ENCODE measurements at places on chromosomes 12 and 14. TPM values are rescaled to one million over a fixed set of nuclear protein-coding genes. Genes with fewer than 3 reads are reported as not detected.

DNA sequence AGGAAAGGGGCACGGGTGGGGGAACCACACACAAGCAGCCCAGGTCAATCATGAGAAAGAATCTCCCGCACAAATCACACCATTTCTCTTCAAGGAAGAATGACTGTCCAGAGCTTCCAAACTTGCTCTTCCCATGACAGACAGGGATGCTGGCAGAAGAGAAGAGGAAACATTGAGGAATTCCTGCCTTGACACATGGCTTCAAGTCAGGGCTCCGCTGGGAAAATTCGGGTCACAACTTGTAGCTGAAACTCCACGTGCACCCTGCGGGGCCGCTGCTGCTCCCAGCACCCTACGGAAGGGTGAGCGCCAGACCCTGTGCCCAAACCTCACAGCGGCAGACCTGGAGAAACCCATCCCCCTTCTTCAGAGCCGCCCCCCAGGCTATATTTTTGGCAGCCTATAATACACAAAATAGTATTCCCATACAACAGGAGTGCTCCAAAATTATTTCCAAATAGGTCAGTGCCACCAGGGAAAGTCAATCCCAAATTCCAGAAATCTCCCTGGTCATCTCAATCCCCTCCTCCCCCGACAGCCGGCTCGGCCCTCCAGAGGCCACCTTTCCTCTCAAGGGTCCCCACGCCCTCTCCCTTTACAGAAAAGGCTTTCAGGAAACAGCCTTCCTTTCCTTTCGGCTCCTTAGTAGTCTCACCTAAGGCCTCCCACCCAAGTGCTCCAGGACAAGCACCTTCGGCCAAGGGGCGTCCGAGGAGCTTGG is 1.3 kb downstream of the TMEM132D start:
- no peak for DNase-seq
- H3K27me3 ChIP-seq = no peaks in the 10 kb centered on the region
- no peaks in the 10 kb centered on the region for H3K36me3 ChIP-seq
- no peaks in the 10 kb centered on the region for H3K4me1 ChIP-seq

GRCh38 chr12:11856971-11857370 is 207.5 kb downstream of the ETV6 start:
- no peaks in the 10 kb centered on the region for H3K27me3 ChIP-seq
- DNase-seq = peak; percentile 40
- H3K27ac ChIP-seq = peak overlapping the region; percentile 63
- H3K4me3 ChIP-seq = no peak overlapping the region

GRCh38 chr12:57764662-57765002 is 2.2 kb downstream of the CYP27B1 start:
- H3K36me3 ChIP-seq = no peaks in the 10 kb centered on the region
- H3K27ac ChIP-seq = no peak overlapping the region
- peaks cover 8% of the 10 kb centered on the region for H3K4me1 ChIP-seq
- DNase-seq = no peak
- no peak overlapping the region for H3K4me3 ChIP-seq

DNA sequence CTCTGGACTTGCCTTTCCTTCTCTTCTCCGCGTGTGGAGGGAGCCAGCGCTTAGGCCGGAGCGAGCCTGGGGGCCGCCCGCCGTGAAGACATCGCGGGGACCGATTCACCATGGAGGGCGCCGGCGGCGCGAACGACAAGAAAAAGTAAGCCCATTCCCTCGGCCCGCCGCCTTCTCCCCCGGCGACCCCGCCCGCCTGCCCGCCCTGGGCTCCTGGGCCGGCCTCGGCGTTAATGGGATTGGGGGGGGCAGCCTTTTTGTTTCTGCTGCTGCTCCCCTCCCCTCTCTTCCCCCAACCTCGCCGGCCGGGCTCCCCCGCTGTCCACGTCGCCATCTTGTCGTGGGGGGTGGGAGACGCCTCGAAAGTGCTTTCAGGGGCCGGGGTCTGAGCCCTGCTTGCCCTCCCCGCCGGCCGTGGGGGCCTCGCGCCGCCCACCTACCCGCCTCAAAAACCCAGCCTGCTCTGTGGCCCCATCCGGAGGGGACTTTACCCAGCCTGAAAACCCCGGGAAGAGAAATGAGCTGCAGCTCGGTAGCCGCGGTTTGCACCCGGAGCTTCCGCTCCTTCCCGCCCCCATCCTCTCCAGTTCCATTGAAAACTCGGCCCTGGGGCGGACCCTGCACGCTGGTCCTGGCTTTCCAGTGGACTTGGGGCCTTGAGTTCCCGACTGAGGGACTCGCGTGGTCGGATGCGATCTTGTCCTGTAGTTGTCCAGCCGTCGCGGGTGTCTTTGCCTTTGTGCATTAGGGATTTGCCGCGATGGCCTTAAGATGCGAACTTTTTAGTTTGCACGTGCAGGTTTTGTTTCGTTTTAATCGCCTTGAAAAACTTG is 598 bp downstream of the HIF1A start:
- H3K4me1 ChIP-seq = no peaks in the 10 kb centered on the region
- peak; percentile 27 for DNase-seq
- no peaks in the 10 kb centered on the region for H3K36me3 ChIP-seq
- H3K4me3 ChIP-seq = peak overlapping the region; percentile 98

The C12orf50 gene
- not detected for total RNA-seq

The BLTP3B gene
- total RNA-seq = 29.2 TPM

GRCh38 chr14:63192085-63192484 is 12.2 kb upstream of the RHOJ start:
- peak overlapping the region; percentile 9 for H3K27ac ChIP-seq
- no peak for DNase-seq
- no peaks in the 10 kb centered on the region for H3K27me3 ChIP-seq
- no peak overlapping the region for H3K4me3 ChIP-seq

- H3K27me3 ChIP-seq = no peaks in the 10 kb centered on the region
- H3K4me3 ChIP-seq = no peak overlapping the region
- no peak for DNase-seq
- no peaks in the 10 kb centered on the region for H3K36me3 ChIP-seq
These were observed 98.2 kb downstream of the SNAPC1 start for GRCh38 chr14:61860294-61860918.

The HVCN1 gene
- 16.6 TPM for total RNA-seq

- H3K27ac ChIP-seq = no peak overlapping the region
- H3K27me3 ChIP-seq = no peaks in the 10 kb centered on the region
- no peak for DNase-seq
- no peak overlapping the region for H3K4me3 ChIP-seq
- H3K36me3 ChIP-seq = no peaks in the 10 kb centered on the region
These were observed 146.2 kb upstream of the RFLNA start for GRCh38 chr12:124148481-124149273.

GRCh38 chr12:107318556-107318805 is 225.1 kb upstream of the CRY1 start:
- peaks cover 11% of the 10 kb centered on the region for H3K27me3 ChIP-seq
- no peak for DNase-seq
- H3K4me1 ChIP-seq = no peaks in the 10 kb centered on the region
- peak overlapping the region; percentile 62 for H3K4me3 ChIP-seq
- H3K36me3 ChIP-seq = no peaks in the 10 kb centered on the region

- no peak for DNase-seq
- no peaks in the 10 kb centered on the region for H3K27me3 ChIP-seq
- H3K4me1 ChIP-seq = no peaks in the 10 kb centered on the region
- no peak overlapping the region for H3K4me3 ChIP-seq
These were observed 74.6 kb downstream of the TTC7B start for GRCh38 chr14:90741682-90741946.

The GLI1 gene
- total RNA-seq = 0.66 TPM

DNA sequence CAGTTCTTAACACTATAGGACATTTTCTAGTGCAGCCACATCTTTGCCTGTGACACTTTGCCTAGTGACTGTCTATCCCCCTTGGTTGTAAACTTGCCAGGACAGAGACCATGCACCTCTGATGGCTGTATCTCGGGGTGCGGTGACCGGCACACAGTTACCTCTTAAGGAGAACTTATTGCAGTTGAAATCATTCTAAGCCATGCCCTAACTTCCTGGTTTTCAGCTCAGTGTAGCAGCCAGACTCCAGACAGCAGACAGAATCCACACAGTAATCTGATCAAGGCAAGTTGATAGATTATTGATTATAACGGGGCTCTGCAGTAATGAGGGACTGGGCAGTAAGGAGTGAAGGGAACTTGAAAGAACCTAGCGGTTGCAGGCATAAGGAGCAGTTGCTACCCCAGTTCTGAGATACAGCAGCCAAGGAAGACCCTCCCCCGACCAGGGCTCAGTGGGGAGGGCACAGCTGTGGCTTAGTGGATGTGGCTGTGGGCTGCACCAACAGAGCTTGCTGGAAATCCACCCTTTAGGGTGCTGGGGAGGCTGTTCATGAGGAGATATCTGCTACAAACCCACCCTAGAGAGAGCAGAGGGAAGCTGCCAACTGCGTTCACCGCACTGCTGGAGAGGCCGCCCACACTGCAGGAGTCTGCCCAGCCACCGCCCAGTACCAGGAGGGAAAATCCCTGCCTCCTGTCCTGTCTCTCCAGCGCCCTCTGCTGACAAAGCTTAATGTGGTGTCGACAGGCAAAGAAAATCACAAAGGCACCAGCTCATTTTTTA is 58.2 kb upstream of the BEGAIN start:
- peak; percentile 82 for DNase-seq
- no peaks in the 10 kb centered on the region for H3K36me3 ChIP-seq
- no peaks in the 10 kb centered on the region for H3K4me1 ChIP-seq
- no peaks in the 10 kb centered on the region for H3K27me3 ChIP-seq
- H3K27ac ChIP-seq = no peak overlapping the region

The P2RX7 gene
- 3.8 TPM for total RNA-seq

The EFS gene
- total RNA-seq = 18.0 TPM

The EFCAB11 gene
- total RNA-seq = 6.9 TPM

GRCh38 chr14:52314595-52315354 is 663 bp downstream of the PTGER2 start:
- peaks cover 6% of the 10 kb centered on the region for H3K27me3 ChIP-seq
- peak overlapping the region; percentile 65 for H3K4me3 ChIP-seq
- no peaks in the 10 kb centered on the region for H3K36me3 ChIP-seq
- H3K4me1 ChIP-seq = no peaks in the 10 kb centered on the region

The KRT74 gene
- not detected for total RNA-seq

DNA sequence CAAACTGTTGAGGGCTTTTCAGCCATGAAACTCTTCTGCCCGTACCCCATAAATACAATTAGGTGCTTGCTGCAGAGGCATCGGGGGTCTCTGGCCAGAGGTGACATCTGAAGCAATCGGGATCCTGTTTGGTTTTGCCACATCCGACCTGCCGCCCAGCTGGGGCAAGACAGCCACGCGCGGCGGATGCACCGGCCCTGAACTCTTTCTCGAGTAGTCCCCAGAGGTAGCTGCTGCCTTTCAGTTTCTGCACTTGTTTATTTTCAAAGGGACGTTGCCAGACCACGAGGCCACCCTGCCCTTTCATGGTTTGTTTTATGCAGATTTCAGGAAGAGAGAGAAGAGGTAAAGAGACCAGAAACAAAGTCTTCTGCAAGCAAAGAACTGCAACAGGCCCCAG is 10.6 kb upstream of the MLXIP start:
- no peaks in the 10 kb centered on the region for H3K36me3 ChIP-seq
- no peak for DNase-seq
- no peak overlapping the region for H3K4me3 ChIP-seq
- H3K4me1 ChIP-seq = peaks cover 21% of the 10 kb centered on the region
- no peaks in the 10 kb centered on the region for H3K27me3 ChIP-seq
- peak overlapping the region; percentile 59 for H3K27ac ChIP-seq

GRCh38 chr12:62693376-62694050 is 226.9 kb downstream of the MON2 start:
- H3K4me3 ChIP-seq = no peak overlapping the region
- H3K4me1 ChIP-seq = no peaks in the 10 kb centered on the region
- no peaks in the 10 kb centered on the region for H3K36me3 ChIP-seq
- DNase-seq = no peak
- peak overlapping the region; percentile 64 for H3K27ac ChIP-seq

All from breast epithelium (tissue), 4 donors.